ENCODE measurements at places on chromosomes 12 and 14.

GRCh38 chr12:132117558-132117875, 26.6 kb downstream of the DDX51 start:
- DNase-seq, result no peak
- H3K27ac ChIP-seq, result no peak overlapping the region
- no peaks in the 10 kb centered on the region for H3K4me1 ChIP-seq
- H3K4me3 ChIP-seq, result no peak overlapping the region

GRCh38 chr14:68961781-68962584, 17.1 kb downstream of the ACTN1 start:
- H3K36me3 ChIP-seq, result peaks cover 2% of the 10 kb centered on the region
- peak overlapping the region; percentile 25 for H3K27ac ChIP-seq
- peaks cover 62% of the 10 kb centered on the region for H3K4me1 ChIP-seq
- DNase-seq, result peak; percentile 68

- H3K36me3 ChIP-seq, result peaks cover 82% of the 10 kb centered on the region
- peak overlapping the region; percentile 67 for H3K4me3 ChIP-seq
- peak; percentile 4 for DNase-seq
- H3K27ac ChIP-seq, result peak overlapping the region; percentile 70
- no peaks in the 10 kb centered on the region for H3K27me3 ChIP-seq
Observed at GRCh38 chr12:14394317-14395073, 29.0 kb downstream of the ATF7IP start.

DNA sequence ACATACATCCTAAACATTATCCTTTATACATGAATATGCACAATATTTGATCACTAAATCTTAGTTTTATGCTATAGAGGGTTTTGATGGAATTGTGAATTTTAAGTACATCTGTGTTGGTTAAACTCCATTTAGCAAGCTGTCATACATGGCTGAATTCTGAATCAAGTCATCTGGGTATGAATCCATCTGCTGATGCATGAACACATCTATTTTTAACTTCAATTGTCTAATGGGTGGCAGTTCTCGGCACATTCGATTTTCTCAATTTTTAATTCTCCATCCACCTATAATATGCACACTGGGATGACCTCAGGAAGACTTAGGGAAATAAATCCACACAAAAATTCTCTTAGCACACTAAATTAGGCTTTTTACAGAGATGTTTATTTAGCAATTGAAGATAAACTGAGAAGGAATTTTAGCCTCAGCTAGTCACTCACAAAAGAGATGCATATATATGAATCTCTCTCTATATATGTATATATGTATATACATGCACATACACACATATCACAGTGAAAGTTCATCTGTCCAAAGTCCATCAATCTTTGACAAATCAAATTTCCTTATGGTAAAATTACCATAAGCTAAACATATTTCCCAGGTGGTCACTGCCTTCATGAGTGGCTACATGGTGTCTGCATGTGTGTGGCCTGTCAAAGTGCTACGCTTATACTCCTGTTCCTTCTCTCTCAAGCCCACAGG, 44.5 kb upstream of the VPS33A start:
- H3K27ac ChIP-seq, result peak overlapping the region; percentile 88
- no peak for DNase-seq
- H3K4me3 ChIP-seq, result no peak overlapping the region

DNA sequence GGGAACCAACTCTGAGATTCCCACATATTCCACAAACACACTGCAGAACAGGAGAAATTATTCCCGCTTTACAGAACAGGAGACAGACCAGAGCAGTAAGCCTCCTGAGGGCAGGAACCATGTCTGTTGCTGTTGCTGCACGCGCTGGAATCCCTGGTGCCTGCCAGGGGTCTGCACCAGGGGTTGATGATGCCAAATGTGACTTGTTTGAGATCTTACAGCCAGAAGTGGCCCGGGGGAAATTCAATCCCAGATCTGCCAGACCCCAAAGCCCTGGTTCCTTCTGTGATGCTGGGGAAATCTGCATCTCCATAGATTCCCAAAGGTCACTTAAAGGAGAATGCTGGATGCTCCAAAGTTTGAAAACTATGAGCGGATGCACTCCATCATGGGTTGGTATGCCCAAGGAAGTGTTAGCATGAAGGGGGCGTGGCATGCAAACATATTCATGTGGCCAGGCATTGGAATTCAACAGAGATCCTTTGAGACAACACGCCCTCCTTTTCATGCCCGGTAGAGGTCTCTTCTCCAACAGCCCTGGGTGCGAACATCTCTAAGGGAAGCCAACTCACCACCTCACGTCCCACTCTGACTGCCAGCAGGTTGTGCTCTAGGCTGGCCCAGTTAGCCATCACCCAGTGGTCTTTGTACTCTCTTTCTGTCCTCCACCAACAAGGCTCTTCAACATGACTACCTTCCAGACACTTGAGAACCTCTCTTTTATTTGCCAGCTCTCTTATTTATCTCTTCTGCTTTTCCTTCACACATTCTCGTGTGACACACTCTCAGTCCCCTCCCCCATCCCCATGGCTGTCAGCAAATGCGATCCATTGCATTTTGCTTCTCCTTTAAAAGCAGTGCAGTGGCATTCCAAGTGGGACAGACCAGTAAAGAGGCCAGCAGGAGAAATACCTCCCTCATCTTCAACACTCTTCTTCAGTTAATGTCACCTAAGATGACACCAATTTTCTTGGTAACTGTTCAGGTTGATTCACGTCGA, 131.3 kb downstream of the ZFP36L1 start:
- H3K4me3 ChIP-seq, result peak overlapping the region; percentile 24
- peak overlapping the region; percentile 20 for H3K27ac ChIP-seq
- H3K4me1 ChIP-seq, result peaks cover 83% of the 10 kb centered on the region
- DNase-seq, result no peak

DNA sequence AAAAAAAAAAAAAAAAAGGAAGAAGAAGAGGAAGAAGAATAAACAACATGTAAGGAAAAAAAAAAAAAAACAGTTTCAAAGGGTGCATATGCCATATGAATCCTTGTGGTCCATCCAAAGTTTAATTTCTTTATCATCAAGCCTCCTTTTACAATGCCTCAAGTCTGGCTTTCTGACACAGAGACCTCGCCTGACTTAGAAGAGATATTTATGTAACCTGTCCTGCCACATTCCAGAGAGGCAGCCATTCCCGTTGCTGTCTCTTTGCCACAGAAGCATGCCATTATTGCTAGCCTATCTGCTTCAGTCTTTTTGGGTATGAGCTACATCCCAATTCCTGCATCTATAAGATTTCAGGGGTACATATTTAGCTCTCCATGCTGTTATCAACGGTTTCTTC, 596.7 kb upstream of the ATP2B1 start:
- no peak overlapping the region for H3K27ac ChIP-seq
- no peaks in the 10 kb centered on the region for H3K4me1 ChIP-seq
- no peaks in the 10 kb centered on the region for H3K36me3 ChIP-seq

GRCh38 chr12:124273630-124274029, 21.3 kb upstream of the RFLNA start:
- H3K27me3 ChIP-seq, result peaks cover 20% of the 10 kb centered on the region
- H3K4me1 ChIP-seq, result peaks cover 24% of the 10 kb centered on the region
- H3K36me3 ChIP-seq, result no peaks in the 10 kb centered on the region
- no peak for DNase-seq

- peaks cover 11% of the 10 kb centered on the region for H3K4me1 ChIP-seq
- DNase-seq, result no peak
- no peaks in the 10 kb centered on the region for H3K36me3 ChIP-seq
- no peak overlapping the region for H3K4me3 ChIP-seq
- no peak overlapping the region for H3K27ac ChIP-seq
Observed at GRCh38 chr12:113724794-113725556, 241.2 kb downstream of the RBM19 start.

DNA sequence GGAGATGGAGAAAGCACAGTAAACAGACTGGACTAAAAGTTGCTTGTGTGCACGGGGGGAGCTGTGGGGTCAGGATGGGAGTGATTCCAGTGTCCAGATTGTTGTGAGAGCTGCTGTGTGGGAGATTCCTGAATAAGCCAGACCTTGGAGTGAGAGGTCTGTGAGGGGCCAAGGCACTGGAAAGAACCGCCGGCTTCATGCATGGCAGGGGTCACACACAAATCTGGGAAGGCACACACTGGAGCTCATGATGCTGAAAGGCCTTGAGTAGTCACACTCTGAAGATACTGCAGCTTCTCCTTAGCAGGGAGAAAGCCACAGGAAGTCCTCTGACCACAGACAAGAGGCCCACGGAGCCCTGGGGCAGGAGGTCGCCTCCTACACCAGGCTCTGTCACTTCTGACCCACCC, 23.1 kb downstream of the ADCY6 start:
- peaks cover 30% of the 10 kb centered on the region for H3K36me3 ChIP-seq
- H3K27me3 ChIP-seq, result peaks cover 4% of the 10 kb centered on the region
- H3K4me3 ChIP-seq, result no peak overlapping the region
- DNase-seq, result no peak
- H3K4me1 ChIP-seq, result peaks cover 14% of the 10 kb centered on the region
- H3K27ac ChIP-seq, result peak overlapping the region; percentile 37
